ENCODE measurements at places on chromosomes 5 and 9. TPM values are rescaled to one million over a fixed set of nuclear protein-coding genes. Genes with fewer than 3 reads are reported as not detected.

Gene SURF1
- 50.4 TPM for total RNA-seq

Gene C6
- 3.0 TPM for total RNA-seq

Gene TMEM171
- not detected for total RNA-seq

Gene RNF208
- total RNA-seq, result 4.2 TPM

Gene STRBP
- total RNA-seq, result 12.9 TPM

GRCh38 chr9:120486347-120486746 is 93.6 kb downstream of the CDK5RAP2 start:
- DNase-seq, result no peak

DNA sequence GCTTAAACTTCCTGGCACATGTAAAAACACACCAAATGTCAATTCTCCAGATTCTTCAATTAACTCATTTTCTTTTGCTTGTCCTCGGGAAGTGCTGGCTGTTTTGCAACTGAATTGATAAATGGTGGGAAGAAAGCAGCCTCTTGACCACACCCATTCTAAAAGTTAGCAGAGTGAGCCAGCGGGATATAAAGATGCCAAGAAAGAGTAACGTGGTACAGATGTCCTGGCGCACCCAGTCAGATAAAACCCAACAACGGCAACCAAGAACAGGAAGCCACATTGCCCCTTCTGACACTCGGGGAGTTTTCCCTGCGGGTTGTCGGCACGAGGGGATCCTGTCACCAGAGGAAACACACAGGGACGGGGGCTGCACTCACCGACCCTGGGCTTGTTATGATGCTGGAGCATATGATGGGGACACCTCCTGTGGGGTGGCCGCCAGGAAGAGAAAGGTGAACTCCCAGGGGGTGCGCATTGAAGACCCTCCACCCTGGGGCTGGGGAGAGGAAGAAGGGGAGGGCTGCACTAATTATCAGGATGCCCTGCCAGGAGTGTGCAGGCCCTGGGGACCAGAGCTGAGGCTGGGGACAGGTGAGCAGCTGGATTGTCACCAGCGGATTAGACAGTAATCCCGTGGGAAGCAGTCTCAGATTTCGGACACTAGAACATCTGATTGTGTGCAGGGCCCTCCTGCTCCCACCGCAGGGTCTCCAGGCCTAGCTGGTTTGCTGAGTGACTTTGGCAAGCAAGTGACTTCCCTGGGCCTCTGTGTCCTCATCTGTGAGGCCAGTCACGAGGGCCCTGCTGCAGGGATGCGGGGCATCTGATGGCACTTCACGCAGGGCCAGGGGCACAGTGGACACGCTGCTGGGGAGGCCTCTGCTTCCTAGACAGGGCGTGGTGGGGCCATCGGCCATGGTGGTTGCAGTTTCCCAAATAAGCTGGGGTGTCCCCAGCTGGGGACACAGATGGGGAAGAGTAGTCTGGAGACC is 59.2 kb downstream of the CRB2 start:
- DNase-seq, result no peak

DNA sequence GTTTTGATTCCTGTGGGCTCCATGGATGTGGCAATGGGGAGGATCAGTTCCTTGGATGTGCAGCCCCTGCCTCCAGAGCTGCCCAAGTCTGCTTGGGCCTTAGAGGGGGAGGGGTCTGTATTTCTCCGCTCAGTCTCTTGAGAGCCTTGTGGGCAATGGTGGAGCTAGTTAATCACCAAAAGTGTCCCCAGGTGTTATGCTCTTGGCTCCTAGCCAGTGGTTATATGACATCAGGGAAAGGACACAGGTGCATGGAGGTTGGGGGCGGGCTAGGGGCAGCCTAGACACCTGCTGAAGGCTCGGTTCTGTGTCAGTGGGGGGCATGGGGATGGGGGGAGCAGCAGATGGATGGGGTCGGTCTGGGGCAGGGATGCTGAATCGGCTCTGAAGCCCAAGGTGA is 12.4 kb upstream of the ARAP3 start:
- no peak for DNase-seq

- DNase-seq, result no peak
These were observed 105.6 kb downstream of the KCTD16 start for GRCh38 chr5:144276034-144276822.

GRCh38 chr9:91802391-91802790 is 147.6 kb downstream of the ROR2 start:
- DNase-seq, result no peak

DNA sequence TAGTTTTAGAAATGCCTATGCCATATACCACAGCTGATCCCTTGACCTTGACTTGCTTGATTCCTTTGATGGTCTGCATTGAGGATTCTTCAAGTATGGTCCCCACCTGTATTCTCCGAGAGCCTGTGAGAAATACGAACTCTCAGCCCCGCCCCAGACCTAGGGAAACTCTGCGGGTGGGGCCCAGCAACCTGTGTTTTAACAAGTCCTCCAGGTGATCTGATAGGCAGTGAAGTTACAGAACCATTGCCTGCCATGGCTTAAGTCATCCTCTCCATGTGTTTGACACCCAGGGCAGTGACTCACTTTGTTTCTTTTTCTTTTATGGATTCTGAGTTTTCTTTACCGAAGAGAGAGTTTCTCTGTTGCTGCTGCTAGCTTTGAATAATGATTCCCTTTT is 18.5 kb downstream of the FRMPD1 start:
- DNase-seq, result no peak

- DNase-seq, result no peak
These were observed 67.7 kb downstream of the TENT4A start for GRCh38 chr5:6780802-6781391.

DNA sequence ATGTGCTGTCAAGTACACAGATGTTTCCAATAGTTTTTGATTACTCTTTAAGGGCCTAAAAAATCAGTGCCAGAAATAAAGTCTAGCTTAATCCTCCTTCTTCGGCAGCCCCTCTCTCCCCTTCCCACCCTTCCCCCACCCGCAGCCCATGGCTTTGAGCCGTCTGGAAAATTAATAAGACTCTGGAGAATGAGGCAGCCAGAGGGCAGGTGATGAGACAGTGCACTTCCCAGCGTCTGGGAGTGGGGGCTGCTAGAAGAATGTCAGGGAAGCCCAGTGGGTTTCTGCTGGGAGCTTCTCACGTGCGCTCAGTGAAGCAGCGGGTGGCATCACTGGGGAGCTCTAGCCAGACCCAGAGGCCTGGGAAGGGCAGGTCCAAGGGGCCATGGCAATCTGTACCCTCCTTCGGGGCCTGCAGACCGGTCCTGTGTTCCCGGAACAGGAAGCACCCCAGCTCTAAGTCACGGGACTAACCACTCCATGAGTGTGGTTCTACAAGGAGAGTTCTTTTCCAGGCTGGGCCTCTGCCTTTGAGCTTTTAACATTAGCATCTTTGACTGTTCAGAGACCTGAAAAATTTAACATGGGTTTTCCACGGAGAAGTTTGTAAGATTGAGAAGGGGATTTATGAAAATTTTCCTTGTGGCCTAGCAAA is 164.8 kb upstream of the OTULINL start:
- DNase-seq, result no peak

DNA sequence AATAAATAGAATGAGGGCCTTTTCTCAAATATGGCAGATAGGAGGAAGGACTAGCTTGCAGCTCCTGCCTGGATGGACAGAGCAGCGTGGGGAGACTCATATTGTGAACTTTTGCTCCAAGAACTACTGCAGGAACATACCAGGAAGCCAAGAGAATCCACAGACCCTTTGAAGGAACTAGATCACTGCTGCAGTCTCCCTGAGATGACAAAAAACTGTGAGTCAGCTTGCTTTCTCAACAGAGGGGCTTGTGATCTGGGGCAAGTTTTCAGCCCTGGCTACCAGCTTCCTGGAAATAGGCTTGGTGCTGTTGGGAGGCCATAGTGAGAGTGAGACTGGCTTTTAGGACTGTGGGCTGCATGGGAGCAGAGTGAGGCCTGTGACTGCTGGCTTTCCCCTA is 170.6 kb upstream of the TRIM32 start:
- no peak for DNase-seq

- no peak for DNase-seq
These were observed 16.0 kb downstream of the OR13J1 start for GRCh38 chr9:35854091-35854762.

DNA sequence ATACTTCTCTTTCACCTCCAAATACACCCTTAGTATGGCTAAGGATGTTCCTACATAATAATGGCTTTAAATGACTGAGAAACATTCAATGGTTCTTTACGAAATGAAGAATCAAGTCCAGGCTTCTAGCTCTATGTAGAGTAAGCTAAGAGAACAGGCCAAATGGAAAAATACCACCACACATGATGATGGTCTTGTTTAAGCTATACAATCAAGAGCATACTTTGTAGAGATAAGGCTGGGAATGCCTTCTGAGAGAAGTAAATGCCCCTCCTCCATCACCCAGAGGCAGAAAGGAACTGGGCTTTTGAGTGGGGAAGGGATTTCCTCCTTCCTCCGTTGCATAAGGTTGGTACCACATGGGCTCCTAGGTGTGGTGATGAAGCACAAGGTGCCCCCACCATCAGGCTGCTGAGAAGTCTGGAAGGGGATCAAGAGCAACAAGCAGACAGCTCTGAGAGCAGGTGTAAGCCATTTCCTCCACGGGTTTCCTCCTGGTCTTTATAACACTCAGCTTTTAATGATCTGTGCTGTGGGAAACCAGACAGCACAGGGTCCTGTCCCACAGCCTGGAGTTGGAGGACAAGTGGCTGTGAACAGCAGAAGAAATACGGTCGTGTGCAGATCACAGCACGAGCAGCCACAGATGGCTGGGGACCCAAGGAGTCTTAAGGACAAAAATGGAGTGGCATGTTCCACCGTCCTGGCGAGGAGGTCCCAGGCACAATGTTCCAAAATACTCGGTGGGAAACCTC is 396.9 kb downstream of the CTNND2 start:
- no peak for DNase-seq

- no peak for DNase-seq
These were observed 9.9 kb downstream of the OR1L3 start for GRCh38 chr9:122684851-122685250.

GRCh38 chr9:77005216-77005615 is 14.2 kb upstream of the FOXB2 start:
- DNase-seq, result no peak

Measured in esophagus muscularis mucosa (tissue), 4 donors.